Chondrocyte (in vitro differentiated cells): ENCODE measurements at places on chromosomes 16 and 17. TPM values are rescaled to one million over a fixed set of nuclear protein-coding genes. Genes with fewer than 3 reads are reported as not detected.

The PPY gene
- not detected in 3 replicates for total RNA-seq

The WNK4 gene
- total RNA-seq: 0.26 to 0.32 TPM in 2 of 3 replicates, not detected in the other

The KRTAP3-2 gene
- not detected in 3 replicates for total RNA-seq

The CD300LB gene
- not detected in 3 replicates for total RNA-seq
